ENCODE measurements at places on chromosomes 3 and 15.

GRCh38 chr3:77028005-77028404, 11.9 kb upstream of the ROBO2 start:
- no peak for DNase-seq

DNA sequence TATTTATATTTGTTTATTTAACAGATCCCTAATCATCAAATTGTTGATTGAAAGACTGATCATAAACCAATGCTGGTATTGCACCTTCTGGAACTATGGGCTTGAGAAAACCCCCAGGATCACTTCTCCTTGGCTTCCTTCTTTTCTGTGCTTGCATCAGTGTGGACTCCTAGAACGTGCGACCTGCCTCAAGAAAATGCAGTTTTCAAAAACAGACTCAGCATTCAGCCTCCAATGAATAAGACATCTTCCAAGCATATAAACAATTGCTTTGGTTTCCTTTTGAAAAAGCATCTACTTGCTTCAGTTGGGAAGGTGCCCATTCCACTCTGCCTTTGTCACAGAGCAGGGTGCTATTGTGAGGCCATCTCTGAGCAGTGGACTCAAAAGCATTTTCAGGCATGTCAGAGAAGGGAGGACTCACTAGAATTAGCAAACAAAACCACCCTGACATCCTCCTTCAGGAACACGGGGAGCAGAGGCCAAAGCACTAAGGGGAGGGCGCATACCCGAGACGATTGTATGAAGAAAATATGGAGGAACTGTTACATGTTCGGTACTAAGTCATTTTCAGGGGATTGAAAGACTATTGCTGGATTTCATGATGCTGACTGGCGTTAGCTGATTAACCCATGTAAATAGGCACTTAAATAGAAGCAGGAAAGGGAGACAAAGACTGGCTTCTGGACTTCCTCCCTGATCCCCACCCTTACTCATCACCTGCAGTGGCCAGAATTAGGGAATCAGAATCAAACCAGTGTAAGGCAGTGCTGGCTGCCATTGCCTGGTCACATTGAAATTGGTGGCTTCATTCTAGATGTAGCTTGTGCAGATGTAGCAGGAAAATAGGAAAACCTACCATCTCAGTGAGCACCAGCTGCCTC, 14.7 kb downstream of the THBS1 start:
- DNase-seq = peak; percentile 11

- DNase-seq = no peak
Observed at GRCh38 chr15:80850941-80851451, 71.8 kb downstream of the CEMIP start.

DNA sequence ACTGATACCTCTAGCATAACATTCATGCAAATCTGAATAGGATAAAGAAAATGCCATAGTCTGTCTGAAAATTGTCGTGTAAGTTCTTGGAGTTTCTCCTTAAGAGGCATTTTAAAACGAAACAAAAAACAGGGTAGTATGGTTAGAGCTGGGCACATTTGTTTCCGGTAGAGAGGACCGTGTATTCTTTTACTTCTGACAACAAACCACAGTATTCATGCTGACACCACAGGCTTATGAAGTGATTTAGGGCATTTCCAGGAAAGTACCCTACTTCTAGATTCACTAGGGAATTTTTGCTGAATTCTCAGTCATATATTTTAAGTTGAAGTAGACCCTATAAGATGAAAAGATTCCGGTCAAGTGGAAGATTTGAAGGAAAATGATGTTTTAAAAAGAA, 541.3 kb downstream of the UNC13C start:
- DNase-seq = no peak

DNA sequence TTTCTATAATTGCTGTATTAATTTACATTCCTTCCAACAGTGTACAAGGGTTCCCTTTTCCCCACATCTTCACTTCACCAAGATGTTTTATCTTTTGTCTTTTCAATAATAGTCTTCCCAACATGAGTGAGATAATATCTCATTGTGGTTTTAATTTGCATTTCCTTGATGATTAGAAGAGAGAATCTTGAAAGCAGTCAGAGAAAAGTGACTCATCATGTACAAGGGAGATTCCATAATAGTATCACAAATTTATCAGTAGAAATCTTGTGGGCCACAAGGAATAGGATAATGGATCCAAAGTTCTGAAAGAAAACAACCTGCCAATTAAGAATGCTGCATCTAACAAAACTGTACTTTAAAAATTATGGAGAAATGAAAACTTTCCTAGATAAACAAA, 189.3 kb downstream of the NECTIN3 start:
- no peak for DNase-seq

DNA sequence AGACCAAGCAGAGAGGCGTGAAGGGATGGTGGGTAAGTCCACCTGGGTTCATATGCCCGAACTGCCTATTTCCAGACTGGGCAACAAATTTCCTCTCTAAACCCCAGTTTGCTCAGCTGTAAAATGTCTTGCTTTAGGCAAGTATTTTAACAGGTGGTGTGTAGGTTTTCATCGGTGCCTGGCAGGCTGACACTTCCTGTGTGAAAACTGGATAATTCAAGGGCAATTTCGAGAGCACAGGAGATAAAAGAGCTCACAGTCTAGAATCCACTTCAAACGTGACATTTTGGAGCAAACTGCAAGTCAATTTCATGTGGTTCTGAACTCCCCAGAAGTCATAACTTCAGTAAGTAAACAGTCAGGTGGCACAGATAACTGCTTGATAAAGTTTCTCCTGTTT, 112.2 kb downstream of the OXNAD1 start:
- no peak for DNase-seq

- DNase-seq = no peak
Observed at GRCh38 chr3:2554656-2555055, 456.0 kb downstream of the CNTN4 start.

DNA sequence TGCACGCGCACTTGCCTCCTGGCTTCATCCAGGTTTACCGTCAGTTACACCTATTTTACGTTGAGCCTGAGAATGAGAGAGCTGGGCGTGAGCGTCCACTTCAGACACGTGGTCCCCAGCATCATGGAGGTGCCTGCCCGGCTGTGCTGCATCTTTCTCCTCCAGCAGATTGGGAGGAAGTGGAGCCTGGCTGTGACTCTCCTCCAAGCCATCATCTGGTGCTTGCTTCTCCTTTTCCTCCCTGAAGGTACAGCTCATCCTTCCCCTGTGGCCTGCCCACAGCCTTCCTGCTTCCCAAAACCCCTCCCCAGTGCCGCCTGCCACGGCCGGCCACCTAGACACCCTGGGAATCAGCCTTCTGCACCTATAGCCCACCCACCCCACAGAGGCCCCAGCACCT, 31.6 kb downstream of the SLC22A14 start:
- no peak for DNase-seq

DNA sequence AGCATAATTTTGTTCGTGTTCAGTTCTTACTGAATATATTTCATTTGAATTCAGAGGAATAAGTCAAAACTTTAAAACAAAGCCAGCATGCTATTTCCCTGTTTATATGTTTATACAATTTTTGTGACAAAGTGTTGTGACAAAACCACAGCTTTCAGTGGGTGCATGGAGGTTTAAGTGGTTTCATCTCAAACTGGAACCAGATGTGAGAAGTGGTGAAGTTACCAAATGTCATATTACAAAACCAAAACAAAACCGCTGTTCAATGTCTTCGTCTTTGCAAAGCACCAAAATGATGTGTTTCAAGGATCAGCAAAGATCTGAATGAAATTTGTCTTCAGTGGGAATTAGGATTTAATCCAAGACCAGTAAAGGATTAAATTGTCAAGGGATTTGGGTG, 59.3 kb upstream of the OSTN start:
- DNase-seq = peak; percentile 12

- DNase-seq = no peak
Observed at GRCh38 chr3:178584722-178585380, 48.6 kb downstream of the KCNMB2 start.

- DNase-seq = no peak
Observed at GRCh38 chr15:44836094-44836493, 99.8 kb downstream of the TRIM69 start.

DNA sequence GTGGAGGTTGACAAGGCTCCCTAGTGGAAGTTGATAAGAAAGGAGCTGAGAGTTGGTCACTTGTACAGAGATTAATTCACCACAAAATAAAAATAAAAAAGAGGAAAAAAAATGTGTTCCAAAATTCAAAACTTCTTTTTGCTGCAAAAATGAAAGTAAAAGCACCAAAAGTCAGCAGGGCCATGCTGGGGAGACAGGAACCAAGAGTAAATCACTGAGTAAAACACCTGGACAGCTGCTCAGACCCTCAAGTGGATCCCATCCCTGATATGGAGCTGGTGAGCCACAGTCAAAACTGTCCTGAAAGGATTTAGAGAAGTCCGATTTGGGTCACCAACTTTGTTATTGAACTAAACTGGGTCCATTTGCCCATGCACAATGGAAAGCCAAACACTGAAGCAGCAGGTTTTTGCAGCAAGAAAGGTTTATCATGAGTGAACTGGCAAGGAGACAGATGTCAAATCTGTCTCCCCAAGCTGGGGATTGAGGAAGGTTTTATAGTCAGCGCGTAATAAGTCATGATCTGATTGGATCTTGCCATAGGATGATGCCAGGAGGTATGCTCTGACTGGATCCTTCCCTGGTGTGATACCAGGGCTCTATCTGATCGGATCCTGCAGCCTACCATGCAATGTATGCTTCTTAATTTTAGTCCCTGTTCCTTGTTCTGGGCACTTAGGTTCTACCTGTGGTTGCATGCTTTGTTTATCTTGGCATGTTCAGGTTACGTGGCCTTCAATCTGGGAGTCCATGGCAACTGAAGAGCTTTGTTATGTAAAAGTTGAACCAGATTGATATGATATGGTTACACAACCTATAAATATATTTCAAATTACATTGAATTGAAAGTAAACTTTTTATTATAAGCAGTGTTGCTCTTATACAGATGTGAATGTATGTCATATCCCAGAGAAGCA, 313.2 kb downstream of the POLQ start:
- DNase-seq = no peak

DNA sequence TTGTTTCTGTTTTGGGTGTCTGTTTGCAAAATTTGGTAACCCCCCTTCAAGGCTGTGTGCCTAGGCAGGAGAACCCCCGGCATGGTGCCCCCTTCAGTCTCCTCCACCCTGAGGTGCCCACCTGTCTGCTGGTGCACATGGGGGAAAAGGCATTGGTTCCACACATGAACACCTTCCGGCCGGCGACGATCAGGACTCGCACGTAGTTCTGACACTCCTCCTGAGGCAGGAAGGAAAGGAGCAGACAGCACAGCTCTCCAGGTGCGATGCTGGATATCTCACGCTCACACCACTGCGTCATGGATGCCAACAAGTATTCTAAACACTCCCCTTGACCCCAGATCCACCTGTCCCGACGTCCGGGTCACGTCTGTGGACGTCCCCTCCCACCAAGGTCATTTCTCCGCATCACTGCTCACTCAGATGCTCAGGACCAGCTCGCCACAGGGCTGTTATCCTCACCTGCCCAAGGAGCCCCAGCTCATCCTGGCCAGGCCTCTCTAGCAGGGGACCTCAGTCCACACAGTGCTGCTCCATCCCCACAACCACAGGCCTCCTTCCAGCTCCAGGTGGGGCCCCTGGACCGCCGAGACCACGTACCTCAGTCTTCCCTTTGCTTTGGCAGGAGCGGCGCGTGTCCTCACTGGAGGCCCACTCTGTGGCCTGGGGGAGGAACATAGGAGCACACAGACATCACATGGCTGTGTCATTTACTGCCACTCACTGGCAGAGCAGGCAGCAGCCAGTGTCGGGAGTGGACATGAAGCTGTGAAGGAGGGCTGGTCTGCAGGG, 99.0 kb downstream of the SEMA5B start:
- no peak for DNase-seq

DNA sequence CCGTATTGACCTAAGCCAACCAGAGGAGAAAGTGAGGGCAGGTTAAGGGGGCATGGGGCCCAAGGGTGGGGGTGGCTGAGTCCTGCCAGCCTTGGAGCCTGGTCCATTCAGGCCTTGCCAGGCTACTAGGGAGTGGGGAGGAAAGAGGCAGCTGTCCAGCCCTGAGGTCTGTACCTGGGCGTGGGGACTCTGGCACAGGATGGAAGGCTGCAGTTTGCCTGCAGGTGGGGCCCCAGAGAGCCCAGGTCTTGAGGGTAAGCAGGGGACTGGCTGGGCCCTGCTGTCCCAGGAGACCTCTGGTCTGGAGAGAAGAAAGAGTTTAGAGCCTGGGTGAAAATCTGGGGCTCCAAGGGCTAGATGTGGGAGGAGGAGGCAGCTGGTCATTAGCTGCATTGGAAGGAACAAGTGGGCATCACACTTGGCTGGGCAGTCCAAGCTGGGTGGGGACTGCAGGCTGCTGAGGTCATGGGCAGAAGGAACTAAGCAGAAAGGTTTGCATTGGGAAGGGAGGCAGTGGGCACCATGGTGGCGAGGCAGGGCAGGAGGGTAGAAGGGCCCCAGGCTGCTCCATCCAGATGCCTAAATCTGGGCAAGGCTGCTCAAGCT, 108.4 kb downstream of the OXNAD1 start:
- no peak for DNase-seq

GRCh38 chr3:117238806-117239205, 529.2 kb downstream of the TUSC7 start:
- no peak for DNase-seq

- no peak for DNase-seq
Observed at GRCh38 chr3:130250982-130251381, 94.5 kb upstream of the COL6A5 start.

DNA sequence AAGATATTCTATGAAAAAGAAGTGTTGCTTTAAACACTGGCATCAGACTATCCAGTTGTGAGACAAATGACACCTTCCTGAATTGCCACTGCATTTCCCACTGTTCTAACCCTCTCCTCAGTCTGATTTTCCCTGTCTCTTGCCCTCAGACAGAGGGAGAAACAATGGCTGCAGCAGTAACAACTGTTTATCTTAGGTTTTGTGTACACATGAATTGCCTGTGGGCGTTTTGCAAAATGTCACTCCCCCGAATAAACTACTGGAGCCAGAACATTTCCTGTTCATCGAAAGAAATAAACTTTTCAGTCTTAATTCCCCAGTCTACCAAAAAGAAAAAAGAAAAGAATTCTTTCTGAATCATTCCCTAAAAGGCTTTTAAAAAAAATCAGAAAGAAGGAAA, 155.1 kb downstream of the MAGI1 start:
- no peak for DNase-seq

DNA sequence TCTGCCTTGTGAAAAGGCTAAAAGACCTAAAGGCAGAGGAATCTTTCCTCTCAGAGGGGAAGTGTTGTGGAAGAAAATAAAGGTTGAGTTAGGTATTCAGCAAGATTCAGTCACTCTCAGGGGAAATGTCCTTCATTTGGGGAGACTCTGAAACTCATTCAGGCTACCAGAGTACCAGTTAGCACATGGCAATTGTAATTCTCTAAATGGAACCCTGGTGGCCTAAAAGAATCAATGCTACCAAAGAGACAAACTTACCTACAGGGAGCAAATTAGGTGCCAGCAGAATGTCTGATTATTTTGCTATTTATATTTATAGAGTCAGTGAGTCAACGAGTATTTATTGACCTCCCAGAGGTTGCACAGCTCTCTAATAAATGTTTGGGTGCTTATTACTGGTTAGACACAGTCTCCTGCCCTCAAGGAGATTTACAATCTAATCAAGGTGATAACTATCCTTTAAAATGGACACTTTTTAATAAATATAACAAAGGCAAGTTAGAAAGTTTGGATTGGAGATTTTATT, 33.9 kb upstream of the CDIN1 start:
- no peak for DNase-seq

- no peak for DNase-seq
Observed at GRCh38 chr15:42395838-42396237, 36.5 kb downstream of the CAPN3 start.

- DNase-seq = no peak
Observed at GRCh38 chr3:45067941-45068340, 41.8 kb downstream of the CLEC3B start.

- no peak for DNase-seq
Observed at GRCh38 chr3:196149375-196149774, 61.8 kb downstream of the ZDHHC19 start.

- DNase-seq = no peak
Observed at GRCh38 chr3:156014489-156014888, 105.9 kb upstream of the KCNAB1 start.

All from stromal cell of bone marrow (primary cell).